HT-29 (cell line): ENCODE measurements at places on chromosomes 1 and 21. TPM values are rescaled to one million over a fixed set of nuclear protein-coding genes. Genes with fewer than 3 reads are reported as not detected.

DNA sequence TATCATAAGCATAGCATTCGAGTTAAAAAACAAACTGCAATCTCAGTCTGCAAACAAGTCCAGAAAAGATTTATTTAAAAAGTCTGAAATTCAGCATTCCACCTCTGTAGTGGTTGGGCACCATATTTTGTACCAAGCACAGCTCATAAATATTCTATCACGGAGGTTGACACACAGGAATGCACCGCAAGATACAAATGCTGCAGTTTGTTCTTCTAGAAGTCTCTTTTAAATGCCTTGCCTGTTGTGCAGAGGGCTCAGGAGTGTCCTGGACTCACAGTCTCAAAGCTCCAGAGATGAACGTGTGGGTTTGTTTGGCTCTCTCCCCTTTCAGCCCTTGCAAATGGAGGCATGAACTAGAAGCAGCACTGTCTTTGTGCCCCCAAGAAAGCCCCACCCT is 212.4 kb upstream of the USP24 start:
- no peak for DNase-seq

DNA sequence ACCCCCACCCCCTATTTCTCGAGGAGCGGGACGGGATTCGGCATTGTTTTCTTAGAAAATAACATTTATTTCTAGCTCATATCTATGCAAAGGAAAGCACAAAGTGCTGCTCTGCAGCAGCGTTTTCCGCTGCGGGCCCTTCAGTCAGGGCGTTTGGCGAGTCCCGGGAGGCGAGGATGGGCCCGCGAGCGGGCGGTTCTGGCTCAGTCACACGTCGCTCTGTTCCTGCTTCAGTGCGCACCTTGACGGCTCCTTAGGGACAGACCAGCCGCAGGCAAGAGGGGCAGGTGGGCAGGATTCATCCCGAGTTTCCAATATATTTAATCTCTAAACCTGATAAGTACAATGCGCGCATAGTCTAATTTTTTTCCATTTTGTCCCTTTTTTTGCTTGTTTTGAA is 5.7 kb downstream of the DMRTA2 start:
- DNase-seq, result no peak

Gene TNFRSF8
- 0.10 TPM in 1 of 2 replicates, not detected in the other for total RNA-seq

- DNase-seq, result no peak
These were observed 470.2 kb downstream of the DISC1 start for GRCh38 chr1:232096751-232097150.

Gene ZMYND12
- total RNA-seq, result 0.21 TPM in 1 of 2 replicates, not detected in the other

GRCh38 chr1:20678599-20678998 is 17.4 kb upstream of the DDOST start:
- DNase-seq, result no peak

DNA sequence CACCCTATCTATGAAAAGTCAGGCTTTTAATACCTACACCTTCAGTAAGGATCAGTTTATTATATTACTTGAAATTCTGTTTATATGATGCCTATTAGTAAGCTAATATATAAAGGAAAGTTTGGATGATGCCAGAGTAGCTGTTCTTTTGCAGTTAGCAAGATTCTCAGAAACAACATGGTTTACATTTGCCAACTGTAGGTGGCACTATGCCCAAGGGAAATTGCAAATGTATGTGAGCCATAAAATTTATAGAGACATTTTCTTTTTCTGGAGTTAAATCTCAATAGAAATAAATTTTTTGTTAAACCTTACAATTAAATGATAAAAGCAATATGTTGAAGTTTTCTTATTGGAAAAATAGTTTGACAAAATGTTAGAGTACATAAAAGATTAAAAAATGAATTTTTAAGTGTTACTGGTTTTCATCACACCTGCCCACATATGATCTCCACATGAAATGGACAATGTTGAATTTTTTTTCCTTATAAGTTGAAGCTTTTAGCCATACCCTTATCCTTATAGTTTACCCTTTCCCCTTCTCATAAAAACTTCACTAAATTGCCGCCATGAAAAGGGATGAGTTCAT is 32.1 kb upstream of the EPHX4 start:
- peak; percentile 42 for DNase-seq

GRCh38 chr1:192581131-192581927 is 5.8 kb downstream of the RGS1 start:
- no peak for DNase-seq

Gene LCA5L
- total RNA-seq, result 0.81 TPM in 1 of 2 replicates, not detected in the other

GRCh38 chr1:112906150-112906698 is 49.8 kb downstream of the SLC16A1 start:
- DNase-seq, result no peak
